Lower leg skin (tissue), 4 donors: ENCODE measurements at places on chromosomes 16 and 17. TPM values are rescaled to one million over a fixed set of nuclear protein-coding genes. Genes with fewer than 3 reads are reported as not detected.

MSI2 gene
- total RNA-seq, result 9.9 TPM

SOST gene
- not detected for total RNA-seq

EMP2 gene
- total RNA-seq, result 77.2 TPM

BBS2 gene
- total RNA-seq, result 79.6 TPM

HSD17B1 gene
- 6.6 TPM for total RNA-seq

MAF gene
- 108 TPM for total RNA-seq

SLC6A2 gene
- total RNA-seq, result 10.3 TPM

CHST5 gene
- not detected for total RNA-seq

RTN4RL1 gene
- total RNA-seq, result 31.0 TPM

ZNF267 gene
- 11.5 TPM for total RNA-seq

TEDC2 gene
- 0.64 TPM for total RNA-seq

PRSS36 gene
- 4.0 TPM for total RNA-seq

KRTAP1-5 gene
- not detected for total RNA-seq

TMEM235 gene
- not detected for total RNA-seq

ABCA5 gene
- total RNA-seq, result 38.9 TPM

ADAD2 gene
- total RNA-seq, result 0.96 TPM

PCGF2 gene
- total RNA-seq, result 9.0 TPM

ABCC12 gene
- total RNA-seq, result not detected

MYLK3 gene
- total RNA-seq, result 0.86 TPM
